ENCODE measurements at places on chromosomes 7 and 10.
A peak's percentile ranks its signal among the peaks of the same experiment; 100 is the strongest.

- no peak for DNase-seq
Measured at GRCh38 chr10:106830471-106830870, 334.0 kb downstream of the SORCS1 start.

GRCh38 chr7:76267107-76267893 lies 35.2 kb upstream of the HSPB1 start:
- no peak for DNase-seq

DNA sequence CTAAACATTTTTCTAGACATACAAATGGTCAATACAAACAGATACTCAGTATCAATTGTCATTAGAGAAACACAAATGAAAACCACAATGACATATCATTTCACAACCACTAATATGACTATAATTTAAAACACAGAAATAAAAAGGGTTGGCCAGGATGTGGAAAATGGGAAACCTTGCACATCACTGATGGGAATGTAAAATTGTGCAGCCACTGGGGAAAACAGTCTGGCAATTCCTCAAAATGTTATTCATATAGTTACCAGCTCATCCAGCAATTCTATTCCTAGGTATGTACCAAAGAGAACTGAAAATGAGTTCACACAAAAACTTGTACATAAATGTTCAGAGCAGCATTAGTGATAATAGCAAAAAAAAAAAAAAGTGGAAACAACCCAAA lies 106.1 kb upstream of the LRRTM3 start:
- DNase-seq = no peak

DNA sequence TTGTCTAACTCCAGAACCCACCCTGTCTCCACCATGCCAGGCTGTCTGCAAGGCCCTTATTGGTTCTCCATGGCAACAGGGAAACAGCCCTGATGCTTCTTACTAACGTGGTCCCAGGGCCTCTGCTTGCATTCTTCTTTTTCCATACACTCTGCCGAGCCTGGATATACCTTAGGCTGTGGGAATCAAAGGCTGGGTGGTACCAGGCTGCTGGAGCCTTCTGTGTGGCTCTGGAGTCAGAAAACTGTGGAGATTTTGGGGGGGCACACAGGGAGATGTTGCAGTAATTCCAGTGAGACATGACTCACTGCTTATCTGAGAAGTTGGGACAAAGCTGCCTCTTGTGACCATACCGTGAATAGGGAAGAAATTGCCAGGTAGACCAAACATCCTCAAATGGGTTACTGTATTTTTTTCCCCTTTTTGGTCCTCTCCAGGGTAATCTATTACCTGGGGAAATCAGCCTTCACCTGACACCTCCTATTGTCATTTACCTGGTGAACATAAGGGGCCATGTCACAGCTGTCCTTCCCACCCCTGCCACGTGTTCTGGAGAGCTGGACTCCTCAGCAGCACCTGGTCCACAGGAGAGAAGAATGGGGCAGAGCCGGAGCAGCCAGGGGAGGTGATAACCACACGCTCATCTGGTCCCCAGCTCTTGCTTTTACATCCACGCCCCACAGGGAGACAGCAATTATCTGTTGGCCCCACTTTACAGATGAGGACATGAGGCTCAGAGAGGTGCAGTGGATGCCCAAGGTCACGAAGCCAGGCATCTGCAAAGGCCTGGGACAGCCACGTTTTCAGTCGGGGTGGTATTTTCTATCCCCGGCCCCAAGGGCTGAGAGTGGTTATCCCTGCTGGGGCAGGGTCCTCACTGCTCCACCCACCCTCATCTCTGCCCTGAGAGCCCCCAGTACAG lies 4.6 kb downstream of the CHST3 start:
- DNase-seq = no peak

GRCh38 chr10:50823789-50824188 lies 61.6 kb downstream of the A1CF start:
- DNase-seq = no peak

DNA sequence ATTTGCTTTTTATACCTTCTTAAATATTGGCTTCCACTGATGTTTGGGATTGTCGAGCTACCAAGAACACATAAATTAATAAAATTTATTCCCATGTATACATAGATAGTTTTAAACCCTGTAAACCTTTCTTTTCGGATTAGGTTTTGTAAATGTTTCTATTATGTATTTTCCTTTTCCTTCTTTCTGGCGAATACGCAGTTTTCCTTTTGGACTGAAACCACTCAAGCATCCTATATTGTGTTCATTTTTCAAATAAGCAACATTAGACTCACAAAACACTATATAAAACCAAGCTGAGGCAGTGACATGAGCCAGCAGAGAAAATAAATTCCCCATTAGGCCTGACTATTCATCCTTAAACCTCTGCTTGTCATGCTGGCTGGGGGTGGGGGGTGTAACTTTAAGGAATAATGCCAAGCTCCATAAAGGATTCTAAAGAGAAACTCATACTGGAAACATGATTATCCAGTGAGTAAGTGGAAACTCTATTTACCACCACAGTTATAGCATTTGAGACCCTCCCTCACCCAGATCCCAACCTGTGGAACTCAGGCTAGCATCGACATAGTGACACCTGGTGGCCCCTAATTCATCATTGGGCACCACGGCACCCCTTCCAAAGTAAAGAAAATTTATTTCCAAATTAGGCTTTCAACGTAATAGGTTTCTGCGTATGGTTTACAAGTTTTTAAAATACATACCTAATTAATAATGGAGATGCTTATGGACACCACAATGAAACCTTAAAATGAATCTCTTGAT lies 86.5 kb upstream of the CELF2 start:
- DNase-seq = no peak

GRCh38 chr10:133245439-133246235 lies 8.0 kb downstream of the VENTX start:
- no peak for DNase-seq

DNA sequence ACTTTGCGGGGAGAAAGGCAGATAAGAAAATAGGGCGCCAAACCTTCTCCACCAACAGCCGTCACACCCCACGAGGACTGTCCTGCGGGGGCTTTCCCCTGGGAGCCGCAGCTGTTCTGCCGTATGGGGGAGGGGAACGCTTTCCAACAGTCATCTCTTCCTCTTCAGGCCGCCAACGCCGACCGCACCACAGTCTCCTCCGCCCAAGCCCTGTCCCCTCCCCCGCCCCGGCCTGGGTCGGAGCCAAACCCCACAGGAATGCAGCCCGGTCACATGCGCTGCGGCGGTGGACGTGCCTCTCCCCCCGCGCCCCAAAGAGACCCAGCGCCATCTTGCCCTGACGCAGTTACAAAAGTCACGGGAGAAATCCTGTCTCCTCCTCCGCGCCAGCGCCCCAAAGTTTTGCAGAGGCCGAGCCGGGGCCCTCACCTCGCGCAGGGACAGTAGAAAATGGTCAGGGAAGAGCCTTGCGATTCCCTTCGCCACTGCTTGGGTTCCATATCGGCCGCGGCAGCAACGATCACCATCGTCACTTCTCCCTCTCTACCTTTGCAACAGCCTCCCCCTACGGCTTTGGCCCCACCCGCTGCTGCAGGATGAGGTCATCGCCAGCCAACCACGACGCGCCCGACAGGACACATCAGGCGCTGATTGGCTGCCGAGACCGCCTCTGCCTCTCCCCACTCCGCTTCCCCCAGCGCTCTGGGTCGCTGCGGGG lies 1.3 kb upstream of the KMT2E start:
- peak; percentile 94 for DNase-seq

- no peak for DNase-seq
Measured at GRCh38 chr7:105149827-105150226, 135.8 kb downstream of the KMT2E start.

- no peak for DNase-seq
Measured at GRCh38 chr10:63209705-63210104, 76.6 kb downstream of the NRBF2 start.

DNA sequence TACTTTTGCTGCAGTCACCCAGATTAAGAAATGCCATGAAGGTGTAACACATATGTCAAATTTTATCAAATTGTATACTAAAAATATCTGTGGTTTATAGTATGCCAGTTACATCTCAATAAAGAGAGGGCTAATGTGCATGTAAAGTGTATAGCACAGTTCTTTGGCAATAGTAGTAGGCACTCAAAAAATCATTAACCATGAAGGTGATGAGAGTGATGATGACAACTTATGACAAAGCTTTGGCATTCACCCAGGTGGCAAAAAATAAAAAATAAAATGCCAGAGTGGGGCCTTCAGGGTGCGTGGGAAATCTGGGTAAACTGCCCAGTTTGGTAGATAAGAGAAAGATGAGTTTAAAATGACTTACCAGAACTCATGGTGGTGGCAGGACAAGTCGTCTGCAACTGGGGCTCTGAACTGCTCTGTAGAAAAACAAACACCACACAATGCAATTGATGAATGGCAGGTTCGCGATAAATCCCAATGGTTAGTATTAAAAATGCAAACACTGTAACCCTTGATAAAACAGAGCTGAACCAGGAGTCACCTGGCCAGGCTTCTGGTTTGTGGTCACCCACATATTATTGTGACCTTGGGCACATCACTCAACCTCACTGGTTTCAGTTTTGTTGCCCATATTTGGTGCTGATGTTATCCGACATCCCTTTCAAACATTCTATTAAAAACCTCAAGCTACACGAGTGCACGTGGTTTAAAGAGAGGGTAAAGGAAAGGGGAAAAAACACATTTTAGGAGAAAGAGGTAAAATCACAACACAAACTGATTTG lies 120.2 kb downstream of the SORBS1 start:
- peak; percentile 16 for DNase-seq

DNA sequence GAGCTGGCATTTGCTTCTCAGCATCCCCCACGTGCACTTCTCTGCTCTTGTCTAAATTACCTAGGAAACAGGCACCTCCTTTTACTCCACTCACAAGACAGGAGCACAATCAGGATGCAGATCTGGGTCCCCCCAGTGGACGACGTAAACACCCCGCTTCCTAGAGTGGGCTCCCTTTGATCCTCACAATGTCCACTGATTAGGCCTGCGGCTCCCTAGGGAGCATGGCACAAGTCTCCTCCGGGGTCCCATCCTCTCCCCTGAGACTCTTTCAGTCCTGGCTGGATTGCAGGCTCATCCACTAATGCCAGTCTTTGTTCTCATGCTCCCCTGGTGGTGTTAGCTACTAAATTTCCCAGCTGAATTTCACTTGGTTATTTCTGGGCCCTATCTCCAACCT lies 98.3 kb downstream of the GLI3 start:
- no peak for DNase-seq
